Stimulated activated CD8-positive, alpha-beta memory T cell treated with anti-CD3 and anti-CD28 coated beads, Interleukin-15, amount 100 ng/mL, for 24 hours (primary cell): ENCODE measurements at places on chromosomes 11 and 22.

GRCh38 chr22:38696606-38697424 is 3.9 kb downstream of the JOSD1 start:
- DNase-seq: no peak

DNA sequence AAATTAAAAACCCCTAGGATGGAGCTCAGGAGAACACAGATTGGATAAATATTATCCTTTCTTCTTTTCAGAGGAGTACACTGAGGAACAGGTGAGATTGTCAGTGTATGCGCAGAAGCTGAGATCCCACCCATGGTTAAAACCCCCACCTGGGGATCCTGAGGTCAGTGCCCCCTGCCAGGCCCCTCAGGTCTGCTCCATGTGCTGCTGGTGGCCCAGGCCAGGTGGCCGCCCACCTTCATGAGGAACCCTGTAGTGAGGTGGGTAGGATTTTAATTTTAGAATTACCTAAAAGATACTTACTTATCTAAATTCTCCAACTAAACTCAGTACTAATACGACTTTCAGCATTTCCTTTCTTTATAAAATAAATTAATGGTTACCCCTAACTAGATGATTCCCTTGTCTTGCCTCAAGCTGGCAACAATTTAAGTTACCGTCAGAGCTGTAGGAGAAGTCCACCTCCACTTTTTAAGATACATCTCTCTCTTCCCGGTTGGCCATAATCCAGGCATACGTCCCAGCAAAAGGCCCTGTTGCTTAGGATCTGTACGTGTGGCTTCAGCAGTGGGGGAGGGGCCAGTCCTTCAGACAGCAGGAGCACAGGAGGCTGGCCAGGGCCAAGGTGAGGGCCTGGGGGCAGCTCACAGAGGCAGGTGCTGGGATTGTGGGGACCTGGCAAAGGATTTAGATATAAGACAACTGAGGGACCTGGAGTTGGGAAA is 61.5 kb upstream of the PITPNB start:
- DNase-seq: no peak

GRCh38 chr11:120424970-120425332 is 86.6 kb upstream of the GRIK4 start:
- no peak for DNase-seq

GRCh38 chr22:38067028-38067415 is 9.8 kb downstream of the PICK1 start:
- no peak for DNase-seq

DNA sequence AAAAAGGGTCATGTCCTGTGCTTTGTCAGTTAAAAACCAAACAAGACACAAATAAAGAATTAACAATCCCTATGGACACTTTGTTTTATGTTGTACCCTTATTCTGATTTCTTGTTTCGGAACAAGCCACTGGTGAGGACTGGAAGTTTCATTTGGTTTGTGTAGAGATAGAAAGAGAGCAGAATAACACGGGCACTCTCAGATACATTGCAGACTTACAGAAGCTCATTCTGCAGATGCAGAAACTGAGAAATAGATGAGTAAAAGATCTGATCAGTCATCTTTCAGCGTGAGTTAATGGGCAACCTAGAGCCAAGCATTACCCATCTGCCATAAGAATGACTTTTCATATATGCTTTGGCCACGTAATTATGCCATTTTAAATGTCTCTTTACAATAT is 407.6 kb downstream of the RAB38 start:
- no peak for DNase-seq

DNA sequence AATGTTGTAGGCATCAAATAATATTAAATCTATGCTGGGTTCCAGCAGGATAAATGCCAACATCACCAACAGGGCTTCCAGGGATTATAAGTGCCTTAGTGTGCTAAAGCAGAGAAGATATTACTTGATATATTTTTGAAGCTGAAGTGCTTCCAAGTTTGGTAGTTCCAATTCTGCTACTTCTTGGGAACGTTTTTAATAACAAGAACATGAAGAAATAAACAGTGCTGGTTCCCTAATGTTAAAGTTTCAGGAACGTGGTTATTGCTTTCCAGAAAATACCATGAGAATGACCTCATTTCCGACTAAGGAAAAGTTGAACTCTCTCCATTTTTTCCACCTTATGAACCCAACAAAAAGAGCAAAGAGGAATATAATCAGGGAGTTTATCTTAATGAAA is 4.6 kb upstream of the RNF185 start:
- no peak for DNase-seq

- DNase-seq: no peak
These were observed 68.1 kb upstream of the BID start for GRCh38 chr22:17842386-17842785.

- DNase-seq: no peak
These were observed 31.9 kb upstream of the UPB1 start for GRCh38 chr22:24463071-24463760.

- no peak for DNase-seq
These were observed 56.4 kb upstream of the PITPNB start for GRCh38 chr22:27975381-27976013.

DNA sequence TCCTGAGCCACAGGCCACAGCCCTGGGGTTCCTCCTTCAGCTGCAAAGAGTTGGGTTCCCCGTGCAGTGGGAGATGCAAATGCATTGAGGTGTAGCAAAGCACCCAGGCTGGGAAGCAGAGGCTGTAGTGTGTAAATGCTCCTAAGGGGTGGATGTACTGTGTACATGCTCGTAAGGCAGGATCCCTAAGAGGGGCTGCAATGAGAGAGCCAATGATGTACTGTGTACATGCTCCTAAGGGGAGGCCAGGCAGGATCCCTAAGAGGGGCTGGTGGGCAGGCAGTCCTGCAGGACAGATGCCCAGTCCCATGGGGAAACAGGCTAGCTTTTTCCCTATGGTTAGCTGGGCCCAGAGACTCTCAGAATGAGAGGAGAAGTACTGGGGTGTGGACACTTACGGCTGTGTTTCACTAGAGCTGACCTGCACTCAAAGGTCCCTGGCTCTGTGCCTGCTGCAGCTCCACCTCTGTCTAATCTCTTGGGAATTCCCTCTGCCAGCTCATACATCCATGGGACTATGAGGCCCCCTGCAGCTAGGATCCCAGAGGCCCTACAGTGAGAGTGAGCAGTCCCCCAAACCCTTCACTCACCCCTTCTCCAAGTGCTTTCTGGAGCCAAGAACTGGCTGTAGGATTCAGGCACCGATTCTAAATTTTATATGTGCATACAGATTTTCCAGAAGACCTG is 261.9 kb upstream of the LUZP2 start:
- DNase-seq: no peak

DNA sequence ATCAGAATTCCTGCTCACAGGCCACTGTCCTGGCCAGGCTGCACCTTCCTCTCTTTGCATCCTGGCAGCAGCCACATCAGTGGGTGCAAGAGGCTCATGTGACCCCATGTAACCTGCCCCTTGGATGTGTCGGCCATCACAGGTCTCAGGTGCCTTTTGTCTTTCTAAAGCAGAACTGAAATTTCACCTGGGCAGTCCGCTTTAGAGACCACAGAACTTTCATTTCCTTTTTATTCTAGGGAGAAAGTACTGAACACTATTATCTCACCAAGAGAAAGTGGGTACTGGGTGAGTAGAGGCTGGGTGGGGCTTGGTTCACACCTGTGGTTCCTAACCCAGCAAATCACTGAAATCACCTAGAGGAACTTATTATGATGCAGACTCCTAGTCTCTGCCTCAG is 51.7 kb upstream of the NUP160 start:
- no peak for DNase-seq

DNA sequence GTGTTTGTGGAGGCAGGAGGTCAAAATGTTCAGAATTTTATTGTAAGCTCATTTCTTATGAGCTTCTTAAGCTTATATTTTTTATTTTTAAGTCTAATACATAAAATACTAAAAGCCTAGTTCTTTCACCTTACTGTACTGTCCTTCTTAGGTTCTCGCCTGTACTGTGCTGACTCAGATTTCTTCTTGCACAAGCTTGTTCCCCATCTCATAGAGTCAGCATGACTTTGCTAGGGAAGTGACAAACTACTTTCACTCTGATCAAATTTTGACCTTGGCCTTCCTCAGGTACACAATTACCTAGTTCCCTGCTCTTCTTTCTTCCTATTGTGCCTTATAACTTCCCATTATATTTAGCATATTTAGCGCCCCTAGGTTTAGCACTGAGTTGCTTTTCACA is 81.5 kb downstream of the STK33 start:
- no peak for DNase-seq

DNA sequence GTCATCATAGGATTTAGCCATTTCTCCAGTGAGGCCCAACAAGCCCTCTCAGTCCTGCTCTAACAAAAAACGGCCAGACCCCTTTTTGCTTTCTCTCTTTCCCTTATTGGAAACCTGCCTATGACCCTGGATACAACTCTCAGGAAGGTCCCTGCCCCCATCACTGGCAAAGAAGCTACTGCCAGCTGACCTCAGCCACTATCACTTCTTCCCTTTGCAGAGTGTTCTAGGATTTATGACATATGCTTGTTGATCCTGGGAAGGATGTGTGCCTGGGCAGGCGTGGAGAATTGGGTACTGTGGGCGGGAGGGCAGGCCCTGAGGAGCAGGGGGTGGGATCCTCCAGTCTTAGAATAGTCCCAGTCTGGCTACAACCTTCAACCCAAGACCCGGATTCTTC is 7.5 kb downstream of the PGAP2 start:
- DNase-seq: no peak

DNA sequence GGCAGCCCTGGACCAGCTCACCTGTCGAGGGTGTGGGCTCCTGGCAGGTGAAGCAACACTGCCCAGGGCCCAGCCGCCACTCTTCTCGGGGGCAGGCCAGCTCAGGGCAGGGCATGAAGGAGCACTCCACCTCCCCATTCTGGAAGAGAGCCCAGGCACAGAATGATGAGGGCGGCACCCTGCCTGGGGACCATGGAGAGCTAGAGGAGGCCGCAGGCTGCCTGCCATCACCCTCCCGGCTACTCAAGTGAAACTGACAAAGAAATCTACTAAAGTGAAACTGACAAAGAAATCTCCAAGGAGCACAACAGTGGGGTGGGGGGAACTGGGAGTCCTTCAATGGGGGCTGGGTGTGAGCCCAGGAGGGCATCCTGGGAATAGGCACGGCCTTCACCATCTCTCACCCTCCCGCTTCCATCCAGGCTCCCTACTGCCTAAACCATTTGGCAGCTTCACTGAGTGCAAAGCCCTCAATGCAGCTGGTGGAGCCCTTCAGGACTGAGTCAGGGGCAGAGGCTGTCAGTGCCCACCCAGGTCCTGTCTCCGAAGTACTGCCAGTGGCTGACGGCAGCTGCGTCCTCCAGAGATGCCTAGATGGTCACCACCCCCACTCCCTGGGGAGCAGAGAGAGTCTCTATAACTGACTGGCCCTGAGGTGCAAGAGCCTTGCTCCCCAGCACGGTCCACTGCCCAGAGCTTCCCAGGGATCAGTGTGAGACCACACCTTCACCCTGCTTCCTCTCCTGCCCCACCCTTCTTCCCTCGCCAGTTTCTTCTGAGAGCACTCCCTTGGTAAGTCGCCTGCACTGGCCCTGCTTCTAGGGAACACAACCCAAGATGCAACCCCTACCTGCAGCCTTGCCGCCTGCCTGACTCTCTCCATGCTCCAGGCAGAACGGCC is 21.7 kb downstream of the VWCE start:
- DNase-seq: no peak

GRCh38 chr11:67040147-67040546 is 16.5 kb upstream of the RHOD start:
- DNase-seq: no peak

- no peak for DNase-seq
These were observed 123.8 kb downstream of the WT1 start for GRCh38 chr11:32311346-32312065.

GRCh38 chr11:67421430-67422031 is 6.1 kb downstream of the CARNS1 start:
- no peak for DNase-seq

GRCh38 chr11:69711822-69712801 is 8.3 kb upstream of the FGF19 start:
- no peak for DNase-seq

- no peak for DNase-seq
These were observed 1.4 kb upstream of the SRSF8 start for GRCh38 chr11:95065336-95065735.

GRCh38 chr11:117794772-117795629 is 2.0 kb downstream of the DSCAML1 start:
- DNase-seq: no peak
